ENCODE measurements at places on chromosomes 2 and 18. TPM values are rescaled to one million over a fixed set of nuclear protein-coding genes. Genes with fewer than 3 reads are reported as not detected.

Gene FOXD4L1
- 0.50 TPM for total RNA-seq

Gene ADAM23
- 0.18 TPM for total RNA-seq

Gene FAP
- total RNA-seq: not detected

Gene SCYGR4
- total RNA-seq: not detected

Gene PECR
- 24.5 TPM for total RNA-seq

Gene G6PC2
- total RNA-seq: not detected

Gene DSC3
- not detected for total RNA-seq

Gene KLHL41
- total RNA-seq: not detected

Gene SERPINB7
- not detected for total RNA-seq

Gene TBR1
- total RNA-seq: 0.05 TPM

Gene GPBAR1
- total RNA-seq: 0.86 TPM

Gene UGT1A5
- total RNA-seq: not detected

Gene PAIP2B
- 0.89 TPM for total RNA-seq

Gene KCTD18
- 15.1 TPM for total RNA-seq

Gene RNF25
- total RNA-seq: 20.7 TPM

Gene CFAP65
- not detected for total RNA-seq

Gene CRYGD
- total RNA-seq: not detected

Gene ADD2
- 4.0 TPM for total RNA-seq

Gene GNAL
- total RNA-seq: 0.41 TPM

Gene ZNF396
- total RNA-seq: 0.45 TPM

Gene VAMP8
- total RNA-seq: 146 TPM

Gene EVA1A
- not detected for total RNA-seq

Gene WDR35
- total RNA-seq: 3.6 TPM

Gene C2orf78
- total RNA-seq: not detected

Gene UGT1A9
- not detected for total RNA-seq

Gene HOXD13
- not detected for total RNA-seq

All from T-helper 2 cell treated with Interferon-gamma antibody and Interleukin-4, amounts not matched to agents 100 ng/mL and 5 ng/mL, for 36 hours (primary cell).